Lung (tissue), 17 donors: ENCODE measurements at places on chromosomes 12 and 14. TPM values are rescaled to one million over a fixed set of nuclear protein-coding genes. Genes with fewer than 3 reads are reported as not detected.

OVCH1 gene
- total RNA-seq, result 1.6 TPM

DNA sequence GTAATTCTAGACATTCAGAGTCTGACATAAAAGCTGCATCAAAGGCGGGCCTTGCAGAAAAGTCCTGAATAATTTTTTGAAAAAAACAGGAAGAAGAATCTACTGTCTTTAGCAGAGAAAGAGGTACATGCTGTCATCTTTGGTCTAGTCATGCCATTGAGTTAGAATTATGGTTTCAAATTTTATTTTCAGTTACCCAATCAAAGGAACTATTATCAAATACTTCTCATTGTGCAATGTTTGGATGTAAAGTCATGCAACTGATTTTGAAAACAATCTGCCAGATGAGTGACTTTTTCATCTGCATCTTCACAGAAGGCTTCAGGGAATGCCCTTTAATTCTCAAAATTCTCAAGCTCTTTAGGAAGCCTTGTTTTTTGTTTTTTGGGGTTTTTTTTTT is 803.5 kb downstream of the FLRT2 start:
- DNase-seq, result no peak

DNA sequence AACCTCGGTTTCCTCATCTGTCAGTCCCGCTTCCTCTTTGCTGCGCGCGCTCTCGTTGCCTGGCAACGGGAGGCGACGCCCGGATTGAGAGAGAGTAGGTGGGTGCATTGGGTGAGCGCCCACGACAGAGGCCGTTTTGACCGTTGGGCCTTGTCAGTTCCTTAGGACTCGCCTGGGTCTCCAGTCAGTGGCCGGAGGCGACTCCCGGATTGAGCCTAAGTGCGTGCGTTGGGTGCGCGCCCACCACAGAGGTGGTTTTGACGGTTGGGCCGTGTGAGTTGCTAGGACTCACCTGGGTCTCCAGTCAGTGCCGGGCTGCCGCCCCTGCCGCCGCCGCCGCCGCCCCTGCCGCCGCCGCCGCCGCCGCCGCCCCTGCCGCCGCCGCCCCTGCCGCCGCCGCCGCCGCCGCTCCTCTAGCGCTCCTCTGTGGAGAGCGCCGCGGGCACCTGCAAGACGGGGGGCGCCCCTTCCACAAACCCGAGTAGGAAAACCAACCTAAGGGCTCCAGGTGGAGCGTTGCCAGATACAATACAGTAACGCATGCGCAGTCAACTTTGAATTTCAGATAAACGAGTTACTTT is 37.2 kb downstream of the APOBEC1 start:
- DNase-seq, result no peak

KMT2D gene
- 115 TPM for total RNA-seq

RFX4 gene
- not detected for total RNA-seq

RERG gene
- 20.1 TPM for total RNA-seq

HNF1A gene
- 0.46 TPM for total RNA-seq

- no peak for DNase-seq
Observed at GRCh38 chr12:40980427-40980961, 207.6 kb upstream of the PDZRN4 start.

DNA sequence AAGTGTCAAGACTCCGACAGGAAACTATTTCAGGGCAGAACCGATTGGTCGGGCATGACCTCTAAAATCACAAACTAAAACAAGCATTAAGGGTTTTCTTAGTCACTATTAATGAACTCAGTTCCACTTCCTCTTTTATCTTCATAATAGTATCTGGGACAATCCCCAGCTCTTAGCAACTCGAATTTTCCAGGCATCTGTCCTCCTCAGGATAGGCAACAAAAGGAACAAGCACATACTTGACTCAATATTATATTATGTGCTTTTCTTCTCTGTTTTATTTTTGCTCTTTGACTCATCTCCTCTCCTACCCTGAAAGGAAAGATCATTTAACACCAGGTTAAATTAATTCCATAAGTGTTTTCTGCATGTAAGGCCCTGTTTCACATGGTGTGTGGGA is 638.3 kb upstream of the TBX3 start:
- no peak for DNase-seq

SERPINA1 gene
- total RNA-seq, result 120 TPM

CEBPE gene
- total RNA-seq, result not detected

DNA sequence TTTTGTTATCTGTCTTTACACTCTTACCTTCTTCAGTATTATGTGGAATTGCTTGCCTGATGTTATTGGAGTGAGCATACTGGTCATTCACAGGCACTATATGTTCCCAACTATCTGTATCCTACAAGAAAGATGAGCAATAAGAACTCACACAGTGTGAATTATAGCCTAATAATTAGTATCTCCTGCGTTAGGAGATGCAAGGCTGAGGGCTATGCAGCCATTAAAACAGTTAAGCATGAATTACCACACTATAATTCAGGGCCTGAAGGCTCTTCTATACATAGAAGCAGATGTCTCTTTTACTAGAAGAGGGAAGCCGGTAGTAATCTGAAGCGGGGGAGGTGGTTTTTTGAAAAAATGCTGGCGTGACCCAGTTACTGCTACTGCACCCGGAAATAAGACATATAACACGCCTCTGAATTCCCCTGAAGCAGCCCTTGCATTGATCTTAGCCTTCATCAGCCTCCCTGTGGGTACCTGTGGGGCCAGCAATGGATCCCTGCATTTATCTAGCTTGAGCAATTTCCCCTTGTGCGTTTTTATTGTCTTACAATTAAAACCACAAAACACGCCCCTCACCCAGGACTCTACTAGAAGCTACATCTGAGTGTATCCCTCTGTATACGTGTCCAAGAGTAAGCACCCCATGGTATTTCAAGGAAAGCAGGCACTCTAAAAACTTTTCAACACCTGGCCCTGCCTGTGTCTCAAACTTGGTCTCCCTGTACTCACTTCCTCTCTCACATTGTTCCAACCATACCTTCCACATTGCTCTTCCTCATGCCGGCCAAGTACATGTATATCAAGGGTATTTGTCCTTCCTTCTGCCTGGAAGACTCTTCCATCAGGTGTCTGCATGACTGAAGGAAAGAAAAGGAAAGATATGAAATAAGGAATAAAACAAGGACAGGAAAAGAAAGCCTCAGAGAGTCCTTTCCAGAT is 210.9 kb upstream of the ARID2 start:
- no peak for DNase-seq

DNA sequence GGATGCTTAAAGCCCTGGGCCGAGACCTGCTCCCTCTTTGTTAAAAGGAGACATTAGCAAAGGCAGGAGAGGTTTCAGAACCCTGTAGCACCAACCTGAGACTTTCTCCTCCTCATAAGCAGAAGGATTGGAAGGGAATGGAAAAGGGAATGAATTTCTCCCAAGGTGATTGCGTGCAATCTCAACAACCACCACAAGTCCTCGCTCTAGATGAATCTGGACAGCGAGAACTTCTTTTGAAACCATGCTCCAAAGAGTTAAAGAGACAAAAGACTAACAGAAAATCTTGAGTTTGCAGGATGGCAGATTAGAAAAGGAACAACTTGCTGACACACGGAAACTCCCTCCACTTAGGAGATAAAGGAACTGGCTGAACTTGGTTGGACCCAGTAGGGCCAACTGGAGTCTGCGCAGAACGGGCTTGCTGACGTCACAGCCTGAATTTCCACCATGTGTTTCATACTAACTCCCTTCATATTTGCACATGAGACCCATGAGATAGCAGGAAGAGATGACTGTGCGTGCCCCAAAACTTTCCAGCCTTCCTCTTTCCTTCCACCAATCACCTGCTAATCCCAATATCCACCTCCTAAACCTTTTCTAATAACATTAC is 137.0 kb downstream of the PTPN11 start:
- DNase-seq, result no peak

DNA sequence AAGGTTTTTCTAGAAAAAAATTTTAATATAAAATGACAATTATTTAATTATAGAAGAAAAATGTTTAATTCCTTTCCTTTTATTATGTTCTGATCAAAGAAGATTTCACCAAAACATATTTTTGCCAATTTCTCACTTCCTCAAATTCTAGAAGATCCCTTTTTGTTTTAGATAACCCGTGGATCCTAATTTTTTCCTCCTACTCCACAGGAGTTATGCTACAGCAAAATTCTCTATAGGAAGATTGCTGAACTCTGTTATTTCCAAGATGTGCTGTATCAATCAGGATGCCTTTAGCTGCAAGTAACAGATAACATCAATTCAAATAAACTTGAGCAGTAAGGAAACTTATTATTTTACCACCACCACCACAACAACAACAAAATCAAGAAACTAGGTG is 3.8 kb upstream of the SNX6 start:
- no peak for DNase-seq

SLC5A8 gene
- total RNA-seq, result 3.8 TPM

KIF5A gene
- 0.21 TPM for total RNA-seq

DNA sequence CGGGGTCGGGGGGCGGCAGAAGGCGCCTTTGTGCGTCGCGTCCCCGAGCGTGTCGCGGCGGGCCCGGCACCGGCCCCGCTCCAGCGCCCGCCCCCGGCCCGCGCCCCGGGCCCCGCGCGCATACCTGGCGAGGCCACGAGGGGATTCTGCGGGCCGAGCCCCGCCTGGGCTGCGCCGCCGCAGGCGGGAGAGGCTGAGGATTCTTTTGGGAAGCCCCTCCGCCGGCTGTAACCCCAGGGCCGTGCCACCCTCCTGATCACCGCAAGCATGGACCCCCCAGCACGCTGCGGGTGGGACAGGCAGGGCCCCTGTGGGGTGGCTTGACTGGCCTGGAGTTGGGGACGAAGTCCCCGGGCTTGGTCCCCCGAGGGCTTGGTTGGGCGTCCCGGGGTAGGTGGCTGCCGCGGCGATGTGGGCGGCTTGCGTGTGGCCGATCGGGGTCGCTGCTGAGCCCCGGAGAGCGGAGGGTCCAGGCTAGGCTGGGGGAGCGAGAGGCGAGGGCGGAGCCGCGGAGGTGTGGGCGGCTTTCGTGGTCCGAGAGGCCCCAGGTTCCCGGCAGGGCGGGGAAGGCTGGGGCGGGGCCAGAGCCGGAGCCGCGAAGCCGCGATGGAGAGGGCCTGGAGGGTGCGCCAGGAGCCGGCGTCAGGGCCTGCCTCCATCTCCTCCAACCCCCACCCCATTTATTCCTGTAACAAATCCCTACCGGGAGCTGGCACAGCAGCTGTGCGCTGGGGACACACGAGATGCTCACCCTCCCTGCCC is 28.4 kb upstream of the GPR132 start:
- peak; percentile 91 for DNase-seq

DNA sequence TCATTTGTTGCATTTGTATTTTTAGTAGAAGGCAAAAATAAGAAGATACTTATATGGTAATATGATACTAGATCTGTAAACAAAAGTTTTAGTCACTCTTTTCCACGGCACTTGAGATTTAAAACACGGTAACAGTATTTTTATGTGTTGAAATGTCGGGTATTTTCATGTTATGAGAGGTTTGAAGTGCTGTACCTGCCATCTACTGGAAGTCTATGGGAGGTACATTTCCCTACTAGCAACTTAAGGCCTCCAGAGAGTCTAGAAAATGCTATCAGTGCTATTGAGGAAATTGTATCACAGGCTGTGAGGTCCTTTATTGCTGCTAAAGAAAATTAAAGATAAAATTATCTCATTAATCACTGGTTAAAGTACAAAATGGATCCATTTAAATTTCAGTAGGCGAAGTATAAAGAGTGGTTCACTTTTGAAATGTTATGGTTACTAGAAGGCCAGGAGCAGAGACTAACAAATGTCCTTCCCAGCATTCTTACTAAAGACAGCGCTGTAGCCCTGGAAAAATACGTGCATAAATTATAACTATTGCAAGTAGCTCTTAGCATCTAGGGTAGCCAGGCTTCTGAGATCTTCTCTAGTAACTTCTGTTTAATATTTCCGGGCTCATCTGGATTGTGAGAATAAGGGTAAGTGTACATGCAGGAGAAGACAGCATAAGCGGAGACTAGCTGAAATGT is 77.6 kb upstream of the PRKD1 start:
- peak; percentile 82 for DNase-seq

GRCh38 chr14:98916476-98916875 is 355.5 kb downstream of the BCL11B start:
- DNase-seq, result no peak

SPTB gene
- 11.5 TPM for total RNA-seq
